Neural progenitor cell (in vitro differentiated cells): ENCODE measurements at places on chromosomes 4 and X. TPM values are rescaled to one million over a fixed set of nuclear protein-coding genes. Genes with fewer than 3 reads are reported as not detected.

Gene SSX1
- not detected in 2 replicates for total RNA-seq

Gene TNMD
- total RNA-seq, result not detected in 2 replicates

Gene SLC34A2
- 0.12 TPM in 1 of 2 replicates, not detected in the other for total RNA-seq

Gene SOWAHD
- 0.50 TPM in 1 of 2 replicates, not detected in the other for total RNA-seq

Gene GPR173
- total RNA-seq, result 6.3 and 13.2 TPM in 2 replicates

Gene C1QTNF7
- total RNA-seq, result not detected in 2 replicates

Gene MAGEB1
- not detected in 2 replicates for total RNA-seq

Gene INTS12
- total RNA-seq, result 17.2 and 18.8 TPM in 2 replicates

Gene MTNR1A
- total RNA-seq, result 0.43 and 1.6 TPM in 2 replicates

Gene SYTL4
- total RNA-seq, result 0.22 and 0.39 TPM in 2 replicates

Gene PHOX2B
- not detected in 2 replicates for total RNA-seq

Gene FREM3
- total RNA-seq, result not detected in 2 replicates

Gene GUCY1B1
- 10.8 and 10.9 TPM in 2 replicates for total RNA-seq

Gene ITGB1BP2
- total RNA-seq, result 0.99 and 4.8 TPM in 2 replicates

Gene EGFL6
- total RNA-seq, result 0.19 and 1.2 TPM in 2 replicates

Gene C1GALT1C1
- total RNA-seq, result 23.0 and 41.0 TPM in 2 replicates

Gene GLRB
- 2.7 and 6.1 TPM in 2 replicates for total RNA-seq

Gene TMPRSS11B
- total RNA-seq, result not detected in 2 replicates

Gene AMTN
- not detected in 2 replicates for total RNA-seq

Gene CLCN4
- total RNA-seq, result 6.5 and 6.6 TPM in 2 replicates

Gene PIN4
- 21.6 and 21.7 TPM in 2 replicates for total RNA-seq

Gene F8A3
- total RNA-seq, result 0.73 and 3.5 TPM in 2 replicates

Gene DMP1
- not detected in 2 replicates for total RNA-seq

Gene PCDH10
- 0.15 and 0.46 TPM in 2 replicates for total RNA-seq

Gene C4orf51
- not detected in 2 replicates for total RNA-seq

Gene DUSP9
- 0.21 and 2.0 TPM in 2 replicates for total RNA-seq

Gene DSPP
- 0.21 TPM in 1 of 2 replicates, not detected in the other for total RNA-seq
